T follicular helper cell (primary cell): ENCODE measurements at places on chromosomes 4 and X.

DNA sequence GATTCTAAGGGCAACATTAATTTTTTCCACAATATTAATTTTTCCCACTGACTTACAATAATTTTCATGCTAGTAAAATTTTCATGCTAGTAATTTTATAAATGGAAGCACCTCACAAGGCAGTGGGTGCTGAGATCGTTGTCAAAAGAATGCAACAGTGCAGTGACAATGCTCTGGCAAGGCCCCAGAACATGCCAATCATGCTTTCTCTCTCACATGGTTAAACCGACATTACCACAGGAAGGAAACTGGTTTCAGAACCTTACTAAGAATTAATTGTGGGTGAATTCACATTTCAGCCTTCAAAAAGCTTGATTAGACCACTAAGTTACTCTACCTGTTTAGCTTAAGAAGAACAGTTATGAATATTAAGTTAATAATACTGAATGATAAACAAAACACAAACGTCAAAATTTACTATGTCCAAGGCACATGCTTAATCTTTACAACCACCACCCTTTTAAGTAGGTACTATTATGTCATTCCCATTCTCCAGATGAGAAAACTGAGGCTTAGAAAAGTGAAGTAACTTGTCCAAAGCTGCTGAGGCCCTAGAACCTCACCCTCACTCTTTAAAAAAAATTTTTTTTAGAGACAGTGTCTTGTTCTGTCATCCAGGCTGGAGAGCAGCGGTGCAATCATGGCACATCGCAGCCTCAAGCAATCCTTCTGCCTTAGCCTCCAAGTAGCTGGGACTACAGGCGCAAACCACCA, 10.0 kb upstream of the OPHN1 start:
- no peak for DNase-seq

GRCh38 chrX:148618470-148619445, 118.3 kb downstream of the AFF2 start:
- no peak for DNase-seq

GRCh38 chr4:5930876-5931275, 38.0 kb upstream of the CRMP1 start:
- DNase-seq, result no peak

DNA sequence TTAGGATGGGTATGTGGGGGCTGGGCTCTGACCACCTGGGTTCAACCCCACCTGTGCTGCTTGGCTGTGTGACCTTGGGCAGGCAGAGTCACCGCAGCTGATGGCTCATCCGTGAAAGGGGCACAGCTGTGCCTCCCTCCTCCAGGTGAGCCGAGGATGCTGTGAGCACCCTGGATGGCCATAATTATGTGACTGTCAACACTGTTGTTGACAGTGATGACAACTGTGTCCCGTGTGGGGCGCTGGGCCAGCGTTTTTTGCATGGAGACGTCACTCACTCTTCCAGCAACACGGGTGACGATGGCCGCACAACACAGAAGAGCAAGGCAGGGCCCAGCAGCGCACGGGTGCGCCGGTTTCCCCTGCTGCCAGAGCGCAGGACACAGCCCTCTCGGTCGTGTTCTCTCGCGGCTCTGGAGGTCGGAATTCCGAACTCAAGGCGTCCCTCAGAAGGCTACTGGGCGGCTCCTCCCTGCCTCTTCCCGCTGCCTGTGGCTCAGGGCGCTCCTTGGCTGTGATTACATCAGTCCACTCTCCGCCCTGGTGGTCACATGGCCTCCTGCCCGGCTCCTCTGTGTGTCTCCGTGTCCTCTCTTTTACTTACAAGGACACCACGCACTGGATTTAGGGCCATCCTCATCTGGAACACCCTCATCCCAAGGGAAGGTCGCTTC, 1.3 kb downstream of the SH3TC1 start:
- DNase-seq, result peak; percentile 52

- DNase-seq, result no peak
Measured at GRCh38 chr4:70715097-70715496, 6.7 kb upstream of the RUFY3 start.

GRCh38 chr4:21205821-21206531, 505.7 kb downstream of the PACRGL start:
- no peak for DNase-seq

- DNase-seq, result no peak
Measured at GRCh38 chrX:71637848-71638247, 19.5 kb upstream of the CXCR3 start.

GRCh38 chrX:15804563-15804962, 14.3 kb downstream of the ZRSR2 start:
- DNase-seq, result no peak
